ENCODE measurements at places on chromosomes 13 and 19.

DNA sequence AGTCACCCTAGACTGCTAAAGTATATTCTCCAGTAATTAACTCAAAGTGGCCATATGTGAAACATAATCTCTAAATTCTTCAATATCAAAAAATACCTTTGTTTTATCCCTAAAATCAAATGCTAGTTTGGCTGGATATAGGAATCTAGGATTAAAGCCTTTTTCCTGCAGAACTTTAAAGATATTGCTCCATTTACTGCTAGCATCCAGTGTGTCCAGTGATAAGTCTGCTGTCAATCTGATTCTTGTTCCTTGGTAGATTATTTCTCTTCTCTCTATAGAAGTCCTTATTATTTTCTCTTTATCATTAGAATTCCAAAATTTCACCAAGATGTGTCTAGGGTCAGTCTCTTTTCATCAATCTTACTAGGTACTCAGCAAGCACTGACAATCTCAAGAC lies 384.6 kb downstream of the FGF14 start:
- DNase-seq = no peak

DNA sequence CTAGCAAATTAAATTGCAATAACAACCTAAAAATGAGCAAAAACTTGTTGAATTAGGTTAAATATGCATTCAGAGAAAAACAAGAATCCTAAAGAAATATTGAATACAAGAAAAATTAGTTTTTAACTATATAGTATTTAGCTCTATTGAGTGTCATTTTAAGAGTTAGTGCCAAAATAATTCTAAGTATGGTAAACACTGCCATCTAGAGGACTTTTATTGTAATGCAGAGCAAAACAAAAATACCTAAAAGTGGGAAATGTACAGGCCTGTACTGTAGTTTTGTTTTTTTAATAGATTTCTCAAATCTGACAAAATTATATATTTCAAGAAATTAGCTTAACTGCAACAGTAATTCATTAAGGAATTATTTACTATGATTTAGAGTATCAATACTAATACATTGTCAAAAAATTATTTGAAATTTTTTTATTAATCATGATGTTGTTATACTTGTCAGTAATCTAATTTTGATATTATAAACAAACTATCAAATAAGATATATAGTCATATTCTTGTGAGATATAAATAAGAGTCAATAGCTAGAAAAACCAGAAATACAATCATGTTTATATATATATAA lies 8.2 kb upstream of the PCDH9 start:
- no peak for DNase-seq

DNA sequence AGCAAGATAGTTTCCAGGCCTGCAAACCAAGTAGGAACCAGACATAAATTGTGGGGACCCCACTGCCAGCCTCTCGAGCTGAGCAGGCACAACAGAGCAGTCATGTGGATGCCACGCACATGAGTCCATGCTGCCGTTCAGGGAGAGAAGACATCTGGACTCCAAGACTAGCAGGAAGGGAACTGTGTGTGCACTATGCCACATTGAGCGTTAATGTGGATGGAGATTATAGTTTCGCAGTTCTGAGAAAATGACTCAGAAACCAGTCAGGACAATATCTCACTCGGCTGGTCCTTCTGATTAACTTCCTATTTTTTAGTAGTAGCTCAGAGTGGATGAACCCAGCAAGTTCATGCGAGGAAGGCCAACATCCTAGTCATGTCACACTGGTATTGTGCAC lies 124.9 kb downstream of the CRYL1 start:
- no peak for DNase-seq

DNA sequence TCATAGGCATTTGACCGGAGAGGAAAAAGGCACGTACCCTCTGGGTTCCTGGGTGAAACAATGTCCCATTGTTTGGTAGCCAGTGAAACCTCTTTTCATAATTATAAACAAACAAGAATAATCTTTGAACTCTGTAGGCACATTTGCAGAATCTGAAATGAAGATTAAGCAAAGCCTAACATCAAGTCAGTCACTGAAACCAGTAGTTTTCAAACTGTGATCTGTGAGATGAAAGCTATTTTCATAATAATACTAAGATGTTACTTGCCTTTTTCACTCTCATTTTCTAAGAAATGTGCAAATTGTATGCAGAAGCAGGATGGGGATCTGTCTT lies 105.4 kb downstream of the WDFY2 start:
- no peak for DNase-seq

DNA sequence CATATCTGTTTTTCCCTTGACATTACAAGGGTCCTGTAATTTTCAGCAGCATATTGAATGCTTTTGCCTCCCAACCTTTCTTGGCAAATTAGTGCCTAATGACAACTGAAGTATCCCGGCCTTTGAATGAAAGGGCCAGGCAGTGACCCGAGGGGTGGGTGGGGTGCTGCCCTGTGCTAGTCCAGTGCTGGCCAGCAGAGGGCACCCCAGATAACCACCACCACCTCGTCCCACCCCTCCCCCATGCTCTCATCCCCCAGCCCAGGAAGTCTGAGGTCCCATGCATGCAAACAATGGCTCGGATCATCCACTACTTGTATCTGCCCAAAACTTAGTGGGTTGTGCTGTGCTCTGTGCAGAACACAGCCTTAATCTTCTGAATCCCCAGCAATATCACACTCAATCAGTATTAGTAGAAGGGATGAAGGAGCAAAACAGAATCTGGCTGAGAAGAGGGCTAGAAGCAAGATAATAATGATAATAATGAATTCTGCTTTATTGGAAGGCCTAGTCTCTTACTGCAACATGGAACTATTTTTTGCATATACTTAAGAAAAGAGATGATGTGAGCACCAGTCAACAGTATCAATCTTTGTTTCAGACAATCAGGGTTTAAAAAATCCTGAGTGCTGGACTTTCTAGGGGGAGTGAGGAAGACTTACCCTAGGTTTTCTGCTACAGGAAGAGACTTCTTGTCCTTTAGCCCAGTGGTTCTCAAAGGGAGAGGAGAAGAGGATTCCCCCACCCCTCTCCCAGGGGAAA lies 3.8 kb downstream of the ATP12A start:
- peak; percentile 29 for DNase-seq

GRCh38 chr13:111181977-111182376 lies 66.9 kb downstream of the ARHGEF7 start:
- DNase-seq = no peak

DNA sequence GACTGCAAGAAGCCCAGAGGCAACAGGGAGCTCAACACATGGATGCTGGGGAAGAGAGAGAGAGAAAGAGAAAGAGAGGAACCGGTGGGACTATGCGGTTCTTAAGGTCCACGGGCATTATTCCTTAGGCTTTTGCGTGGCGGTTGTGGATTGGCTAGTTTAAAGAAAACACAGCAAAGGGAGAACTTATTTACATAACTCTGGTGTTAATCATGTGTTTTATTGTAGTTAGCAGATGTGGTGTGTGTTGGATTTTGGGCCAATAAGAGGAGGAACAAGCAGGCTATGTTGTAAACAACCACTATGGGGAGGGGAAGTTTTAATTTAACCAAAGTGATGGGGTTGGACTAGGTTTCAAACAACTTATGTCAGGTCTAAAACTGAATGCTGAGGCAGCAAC lies 275.3 kb upstream of the KLF12 start:
- DNase-seq = no peak

DNA sequence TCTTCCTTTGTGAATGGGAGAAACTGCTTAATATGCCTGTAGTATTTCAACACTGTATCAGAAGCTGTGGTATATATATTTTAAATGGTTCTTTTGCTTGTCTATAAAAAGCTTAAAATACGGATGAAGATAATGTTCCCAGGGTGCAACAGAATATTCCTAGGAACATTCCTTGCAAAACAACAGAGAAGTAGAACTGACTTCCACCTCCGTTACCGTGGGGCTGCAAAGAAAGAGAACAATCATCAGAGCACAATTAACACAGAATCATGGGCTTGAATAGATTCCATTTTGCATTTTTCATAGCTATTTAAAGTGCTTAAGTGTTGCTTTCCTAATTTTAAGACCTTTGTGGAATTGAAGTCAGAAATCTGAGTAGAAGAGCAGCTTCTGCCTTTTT lies 1227.7 kb downstream of the EFNB2 start:
- DNase-seq = no peak

DNA sequence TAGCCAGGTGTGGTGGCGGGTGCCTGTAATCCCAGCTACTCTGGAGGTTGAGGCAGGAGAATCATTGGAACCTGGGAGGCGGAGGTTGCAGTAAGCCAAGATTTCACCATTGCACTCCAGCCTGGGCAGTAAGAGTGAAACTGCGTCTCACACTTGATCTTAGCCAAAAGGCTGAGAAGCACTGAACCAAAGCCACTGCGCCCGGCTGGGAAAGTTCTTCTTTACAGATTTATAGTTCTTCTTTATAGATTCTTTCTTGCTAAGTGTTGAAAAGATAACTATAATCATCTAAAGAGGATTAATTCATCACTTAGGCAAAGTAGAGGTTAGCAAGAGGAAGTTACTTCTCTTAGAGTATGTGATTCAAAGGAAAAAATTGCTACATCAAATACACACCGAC lies 11.1 kb downstream of the ZNF417 start:
- no peak for DNase-seq

- no peak for DNase-seq
These were observed 496.7 kb downstream of the COG6 start for GRCh38 chr13:40152145-40152544.
